ENCODE measurements at places on chromosomes 12 and 14. TPM values are rescaled to one million over a fixed set of nuclear protein-coding genes. Genes with fewer than 3 reads are reported as not detected.

Gene TMEM30B
- not detected for total RNA-seq

Gene GON7
- 45.9 TPM for total RNA-seq

Gene OR6C2
- total RNA-seq: not detected

Gene OR4E2
- total RNA-seq: not detected

Gene P2RX2
- not detected for total RNA-seq

Gene RIMBP2
- not detected for total RNA-seq

Gene EML5
- 0.13 TPM for total RNA-seq

Gene LMBR1L
- 7.3 TPM for total RNA-seq

Gene VWF
- 0.22 TPM for total RNA-seq

Gene KRT75
- not detected for total RNA-seq

Gene KCNA5
- total RNA-seq: not detected

All from HepG2 (cell line).